Astrocyte (in vitro differentiated cells and primary cell): ENCODE measurements at places on chromosomes 5 and 9.

DNA sequence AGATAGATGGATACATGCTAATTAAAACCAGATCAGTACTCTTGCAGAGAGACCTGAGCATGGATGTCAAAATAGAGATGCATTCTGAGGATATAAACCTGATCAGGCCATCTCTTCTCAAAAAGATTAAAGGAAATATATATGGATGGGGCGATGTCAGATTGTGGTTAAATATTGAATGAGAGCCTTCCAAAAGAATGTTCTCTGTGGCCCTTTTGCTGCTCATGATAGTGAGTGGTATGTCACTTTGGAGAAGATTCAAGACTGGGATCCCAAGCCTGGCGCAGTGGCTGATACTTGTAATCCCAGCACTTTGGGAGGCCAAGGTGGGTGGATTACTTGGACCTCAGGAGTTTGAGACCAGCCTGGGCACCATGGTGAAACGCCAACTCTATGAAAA is 20.5 kb downstream of the ZNF131 start:
- DNase-seq, result peak; percentile 26

GRCh38 chr9:20988671-20989315 is 42.6 kb downstream of the HACD4 start:
- no peak for DNase-seq

- DNase-seq, result no peak
Observed at GRCh38 chr5:82295959-82296531, 17.9 kb upstream of the RPS23 start.

- no peak for DNase-seq
Observed at GRCh38 chr5:6889030-6889429, 175.8 kb downstream of the TENT4A start.

GRCh38 chr5:956941-957747 is 51.5 kb upstream of the NKD2 start:
- peak; percentile 92 for DNase-seq
